ENCODE measurements at places on chromosomes 4 and X. TPM values are rescaled to one million over a fixed set of nuclear protein-coding genes. Genes with fewer than 3 reads are reported as not detected.

KLF8 gene
- 0.27 TPM for polyA plus RNA-seq

ADH5 gene
- 73.7 TPM for polyA plus RNA-seq

GAGE12F gene
- not detected for polyA plus RNA-seq

USP17L17 gene
- not detected for polyA plus RNA-seq

TRIM2 gene
- polyA plus RNA-seq = 17.8 TPM

S100G gene
- polyA plus RNA-seq = not detected

HSFX2 gene
- 1.9 TPM for polyA plus RNA-seq

PABPC1L2A gene
- polyA plus RNA-seq = 2.7 TPM

MAGEE2 gene
- polyA plus RNA-seq = 0.56 TPM

ERCC6L gene
- 2.4 TPM for polyA plus RNA-seq

MGAT4D gene
- not detected for polyA plus RNA-seq

SSX1 gene
- polyA plus RNA-seq = not detected

CDKL2 gene
- polyA plus RNA-seq = 1.6 TPM

ATOH1 gene
- polyA plus RNA-seq = not detected

RBBP7 gene
- polyA plus RNA-seq = 129 TPM

SUPT20HL2 gene
- not detected for polyA plus RNA-seq

STK32B gene
- 18.0 TPM for polyA plus RNA-seq

FHL1 gene
- 110 TPM for polyA plus RNA-seq

MGARP gene
- polyA plus RNA-seq = 0.41 TPM

GPR119 gene
- polyA plus RNA-seq = not detected

PTCHD1 gene
- polyA plus RNA-seq = 0.48 TPM

GLUD2 gene
- 0.34 TPM for polyA plus RNA-seq

TIGD4 gene
- polyA plus RNA-seq = not detected

HOPX gene
- polyA plus RNA-seq = 40.9 TPM

KLB gene
- polyA plus RNA-seq = not detected

SSX2 gene
- not detected for polyA plus RNA-seq

ANOS1 gene
- 2.3 TPM for polyA plus RNA-seq

APOO gene
- polyA plus RNA-seq = 79.1 TPM

NAAA gene
- polyA plus RNA-seq = 6.3 TPM

All from brain (organoid and tissue), 16 donors.